Kidney tubule cell (primary cell): ENCODE measurements at places on chromosomes 4 and X.

DNA sequence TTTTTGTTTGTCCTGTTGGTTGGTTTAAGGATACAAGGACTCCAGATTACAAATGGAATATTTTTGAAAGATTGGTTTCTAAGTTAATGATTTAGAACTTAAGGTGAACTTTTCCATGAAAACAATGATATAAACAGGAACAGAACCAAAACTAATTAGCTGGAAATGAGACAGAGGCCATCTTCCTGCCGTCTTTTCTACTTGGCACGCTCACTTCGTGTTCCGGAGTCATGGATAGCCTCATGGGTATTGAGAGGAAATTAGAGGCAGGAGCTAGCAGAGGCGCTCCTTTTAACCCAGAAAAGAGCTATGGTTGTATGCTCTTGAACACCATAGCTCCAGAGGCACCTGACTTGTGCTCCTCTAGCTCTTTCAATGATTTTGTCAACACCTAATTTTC lies 2.4 kb downstream of the FAM241A start:
- no peak for DNase-seq

DNA sequence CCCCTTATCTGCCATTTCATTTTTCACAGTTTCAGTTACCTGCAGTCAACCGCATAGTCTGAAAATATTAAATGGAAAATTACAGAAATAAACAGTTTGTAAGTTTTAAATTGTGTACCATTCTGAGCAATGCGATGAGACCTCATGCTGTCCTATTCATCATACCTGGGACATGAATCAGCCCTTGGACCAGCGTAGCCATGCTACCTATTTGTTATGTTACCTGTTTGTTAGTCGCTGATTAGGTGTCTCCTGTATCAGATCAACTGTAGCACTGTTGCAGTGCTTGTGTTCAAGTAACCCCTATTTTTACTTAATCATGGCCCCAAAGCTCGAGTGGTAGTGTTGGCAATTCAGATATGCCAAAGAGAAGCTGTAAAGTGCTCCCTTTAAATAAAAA lies 492.2 kb upstream of the AADAT start:
- no peak for DNase-seq

- peak; percentile 10 for DNase-seq
Observed at GRCh38 chr4:165115301-165115700, 2.6 kb upstream of the TMEM192 start.

- no peak for DNase-seq
Observed at GRCh38 chr4:155805016-155805415, 46.2 kb downstream of the GUCY1B1 start.

GRCh38 chr4:129140521-129140920 lies 44.6 kb downstream of the C4orf33 start:
- no peak for DNase-seq

- peak; percentile 46 for DNase-seq
Observed at GRCh38 chrX:109856974-109857373, 123.9 kb upstream of the ACSL4 start.

DNA sequence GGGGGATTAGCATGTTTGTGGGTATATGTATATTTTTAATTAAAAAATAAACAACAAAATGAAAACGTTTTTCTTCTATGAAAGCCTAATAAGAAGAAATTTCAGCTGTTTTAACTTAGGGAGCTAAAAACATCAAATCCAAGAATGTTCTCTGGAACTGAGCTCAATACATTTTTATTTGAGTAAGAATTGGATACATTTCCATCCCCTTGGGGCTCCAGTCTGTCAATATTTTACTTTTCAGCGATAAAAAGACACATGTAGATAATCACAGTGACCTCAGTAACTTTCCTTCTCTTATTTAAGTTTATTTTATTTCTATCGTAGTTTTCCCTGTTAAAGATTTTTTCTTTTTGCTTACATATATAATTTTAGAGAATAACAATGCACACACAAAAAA lies 59.3 kb downstream of the ELOVL6 start:
- no peak for DNase-seq

DNA sequence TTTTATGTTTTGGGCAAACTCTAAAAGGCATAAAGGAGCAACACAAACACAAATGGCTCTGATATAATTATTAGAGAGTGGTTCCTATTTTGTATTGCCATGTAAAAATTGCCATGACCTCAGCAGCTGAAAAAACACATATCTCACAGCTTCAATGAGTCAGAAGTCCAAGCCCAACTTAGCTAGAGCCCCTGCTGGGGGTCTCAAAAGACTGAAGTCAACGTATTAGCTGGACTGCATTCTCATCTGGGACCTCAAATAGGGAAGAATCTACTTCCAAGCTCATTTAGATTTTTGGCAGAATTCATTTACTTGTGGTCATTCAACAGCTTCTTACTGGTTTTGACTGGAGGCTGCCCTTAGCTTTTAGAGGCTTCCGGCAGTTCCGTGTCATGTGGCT lies 47.4 kb downstream of the FREM3 start:
- no peak for DNase-seq

GRCh38 chr4:154067786-154068185 lies 278.9 kb upstream of the SFRP2 start:
- no peak for DNase-seq

DNA sequence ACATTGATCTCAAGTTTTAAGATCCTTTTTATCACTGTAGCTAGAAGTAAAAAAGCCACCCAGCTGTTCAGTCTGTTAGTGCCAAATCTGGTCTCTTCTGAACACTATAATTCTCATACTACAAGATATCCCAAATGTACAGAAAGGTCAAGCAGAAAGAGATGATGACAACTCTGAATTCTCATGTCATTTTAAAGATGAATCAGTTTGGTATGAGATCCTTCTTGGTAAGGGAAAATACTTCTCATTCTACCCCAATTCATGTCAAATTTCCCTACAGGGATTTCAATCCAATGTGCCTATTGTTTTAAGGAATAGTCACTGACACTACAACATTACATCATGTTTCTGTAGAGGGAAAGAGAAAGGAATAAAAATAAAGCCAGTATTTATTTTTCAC lies 184.5 kb downstream of the CPEB2 start:
- no peak for DNase-seq

DNA sequence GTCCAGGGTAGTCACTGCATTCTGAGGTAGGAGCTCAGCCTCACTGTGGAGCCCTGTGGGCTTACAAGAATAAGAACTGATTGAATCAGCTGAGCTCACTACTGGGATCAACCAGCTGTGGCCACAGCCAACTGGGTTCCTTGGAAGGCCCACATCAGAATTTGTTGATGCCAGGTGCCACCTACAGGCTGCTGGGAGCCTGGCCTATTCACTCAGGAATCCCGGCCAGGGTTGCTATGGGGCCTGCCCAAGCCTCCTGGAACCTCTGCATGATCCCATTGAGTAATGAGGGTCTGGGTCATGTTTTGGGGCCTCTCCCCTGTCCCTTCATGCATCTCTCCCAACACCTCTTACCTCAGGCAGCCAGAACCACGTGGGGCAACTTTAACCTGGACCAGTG lies 53.9 kb upstream of the KIAA1210 start:
- peak; percentile 45 for DNase-seq

- no peak for DNase-seq
Observed at GRCh38 chr4:61201561-61201960, 1.4 kb downstream of the ADGRL3 start.

GRCh38 chr4:154722262-154722661 lies 21.5 kb upstream of the LRAT start:
- DNase-seq, result peak; percentile 85

DNA sequence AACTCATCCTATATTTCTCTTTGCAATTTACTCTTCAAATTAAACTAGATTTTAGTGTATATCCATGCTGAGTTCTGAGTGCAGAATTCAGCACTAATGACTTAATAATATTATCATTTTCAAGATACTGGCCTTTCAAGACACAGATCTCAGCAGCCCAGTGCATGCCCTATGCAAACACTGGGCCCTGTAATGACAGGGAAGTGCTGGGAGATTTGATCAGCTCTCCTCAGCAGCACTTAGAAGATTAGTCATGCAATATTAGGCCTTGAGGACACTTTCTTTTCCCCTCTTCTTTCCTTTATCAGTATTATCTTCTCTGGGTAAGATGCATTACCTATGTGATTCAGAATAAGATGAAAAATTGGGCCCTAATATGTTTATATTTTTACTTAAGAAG lies 207.1 kb downstream of the PPP3CA start:
- DNase-seq, result peak; percentile 12

- no peak for DNase-seq
Observed at GRCh38 chr4:95170176-95170575, 378.6 kb downstream of the UNC5C start.

GRCh38 chr4:79585834-79586233 lies 177.8 kb upstream of the GK2 start:
- no peak for DNase-seq

GRCh38 chr4:77204621-77205020 lies 47.6 kb downstream of the CCNG2 start:
- DNase-seq, result no peak

DNA sequence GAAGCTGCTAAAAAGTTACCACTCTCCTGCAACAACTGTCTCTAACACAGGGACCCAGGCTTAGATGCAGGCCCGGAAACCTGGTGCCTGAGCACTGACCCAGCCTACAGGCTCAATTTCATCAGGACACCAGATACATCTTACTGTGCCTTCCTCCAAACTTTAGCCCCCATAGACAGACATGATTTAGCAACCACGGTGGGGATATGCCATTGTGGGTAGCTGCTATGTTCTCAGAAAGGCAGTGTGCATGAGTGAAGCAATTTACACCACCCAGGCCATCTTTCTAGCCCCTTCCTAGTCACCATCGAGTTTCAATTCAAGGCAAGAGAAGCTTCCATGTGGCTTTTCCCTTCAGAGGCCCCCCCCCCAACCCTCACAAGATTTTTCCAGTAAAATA lies 2.7 kb downstream of the HS3ST1 start:
- DNase-seq, result no peak

- no peak for DNase-seq
Observed at GRCh38 chr4:130486186-130486585, 1390.2 kb downstream of the C4orf33 start.

GRCh38 chr4:125276811-125277210 lies 37.9 kb upstream of the FAT4 start:
- no peak for DNase-seq

GRCh38 chrX:153735274-153735673 lies 10.6 kb downstream of the ABCD1 start:
- no peak for DNase-seq

DNA sequence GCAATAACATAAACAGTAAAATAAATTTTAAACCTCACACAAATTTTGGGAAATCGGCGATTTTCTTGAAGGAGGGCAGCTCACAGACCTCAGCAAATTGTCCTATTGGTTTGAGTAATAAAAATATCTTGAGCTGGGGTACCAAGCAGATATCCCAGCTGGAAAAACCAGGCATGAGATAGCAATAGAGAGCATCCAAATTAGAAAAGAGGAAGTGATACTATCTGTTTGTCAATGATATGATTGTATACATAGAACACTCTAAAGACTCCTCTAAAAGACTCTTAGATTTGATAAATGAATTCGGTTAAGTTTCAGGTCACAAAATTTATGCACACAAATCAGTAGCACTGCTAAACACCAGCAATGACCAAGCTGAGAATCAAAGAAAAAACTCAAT lies 90.5 kb upstream of the ACTRT1 start:
- DNase-seq, result no peak

DNA sequence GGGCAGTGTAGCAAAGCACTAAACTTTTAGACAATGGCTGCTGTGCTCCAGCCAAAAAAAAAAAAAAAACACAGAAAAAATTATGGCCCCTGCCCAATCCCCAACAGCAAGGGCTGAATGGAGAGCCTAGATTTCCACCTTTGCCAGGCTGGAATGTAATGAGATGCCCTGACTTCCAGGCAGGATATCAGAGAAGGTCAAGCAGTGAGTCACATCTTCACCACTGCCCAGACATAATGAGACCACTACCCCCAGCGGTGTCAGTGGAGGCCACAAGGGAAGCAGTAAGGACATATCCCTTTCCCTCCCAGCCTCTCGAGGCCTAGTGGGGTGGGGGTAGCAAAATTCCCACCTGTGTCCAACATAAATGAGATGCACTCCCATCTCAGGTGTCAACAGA lies 216.3 kb upstream of the LEF1 start:
- peak; percentile 59 for DNase-seq

- no peak for DNase-seq
Observed at GRCh38 chr4:82712561-82712960, 86.0 kb downstream of the SCD5 start.

GRCh38 chr4:26458157-26458561 lies 32.1 kb downstream of the CCKAR start:
- no peak for DNase-seq

- no peak for DNase-seq
Observed at GRCh38 chrX:34546366-34546765, 110.7 kb downstream of the TMEM47 start.

DNA sequence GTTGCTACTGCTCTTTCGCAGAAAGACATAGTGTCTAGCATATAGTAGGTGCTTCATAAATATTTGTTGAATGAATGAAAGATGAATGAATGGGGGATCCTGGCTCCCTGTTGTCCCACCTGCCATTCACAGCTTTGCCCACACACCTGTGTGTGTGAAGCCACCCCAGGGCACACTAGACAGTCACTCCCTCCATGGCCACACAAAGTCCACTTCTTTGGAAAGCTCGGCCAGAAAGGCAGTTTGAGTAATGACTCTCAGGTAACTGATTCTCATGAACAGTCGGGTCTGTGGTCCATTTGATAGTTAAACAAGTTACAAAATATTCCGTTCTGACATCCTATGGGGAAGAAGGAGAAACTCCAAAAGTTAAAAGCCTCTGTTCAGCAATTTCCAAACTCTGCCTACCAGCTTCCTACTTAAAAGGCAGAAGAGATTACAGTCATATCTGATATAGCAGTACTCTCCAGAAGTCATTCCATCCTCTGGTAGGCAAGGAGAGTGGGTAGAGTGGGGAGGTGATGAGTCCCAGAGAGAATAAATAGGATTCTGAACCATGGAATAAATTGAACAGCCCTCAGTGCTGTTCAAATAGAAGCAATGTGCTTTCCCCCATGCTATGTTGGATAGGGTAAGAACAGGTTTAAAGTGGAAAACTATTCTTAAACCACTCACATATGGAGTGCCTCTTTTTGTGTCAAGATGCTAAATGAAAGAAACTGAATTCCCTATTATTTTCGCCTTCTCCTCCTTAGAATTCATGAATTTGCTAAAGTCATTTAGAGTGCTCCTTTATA lies 204.9 kb upstream of the GALNT7 start:
- no peak for DNase-seq

- no peak for DNase-seq
Observed at GRCh38 chr4:2254665-2255500, 7.0 kb downstream of the MXD4 start.

DNA sequence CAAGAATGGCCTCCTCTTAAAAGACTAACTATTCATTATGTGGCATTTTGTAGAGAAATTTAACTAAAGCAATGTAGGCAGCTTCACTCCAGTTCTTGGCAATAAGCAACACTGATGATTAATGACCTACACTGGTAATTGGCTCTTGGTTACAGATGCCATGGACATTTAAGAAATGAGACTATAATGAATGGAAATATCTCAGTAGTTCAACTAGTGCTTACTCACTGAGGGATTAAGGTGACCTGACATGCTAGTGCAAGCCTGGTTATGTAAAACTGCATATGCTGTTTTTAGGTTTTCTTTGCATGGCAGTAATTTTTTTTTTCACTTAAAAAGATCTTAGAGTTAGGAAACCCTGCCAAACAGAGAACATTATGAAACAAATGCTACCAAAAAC lies 152.7 kb upstream of the AADAT start:
- no peak for DNase-seq

- no peak for DNase-seq
Observed at GRCh38 chr4:2928242-2929176, 34.7 kb downstream of the NOP14 start.
